ENCODE measurements at places on chromosomes 16 and 17. TPM values are rescaled to one million over a fixed set of nuclear protein-coding genes. Genes with fewer than 3 reads are reported as not detected.

GRCh38 chr16:67284699-67285646 lies 5.6 kb downstream of the PLEKHG4 start:
- DNase-seq: no peak

DNA sequence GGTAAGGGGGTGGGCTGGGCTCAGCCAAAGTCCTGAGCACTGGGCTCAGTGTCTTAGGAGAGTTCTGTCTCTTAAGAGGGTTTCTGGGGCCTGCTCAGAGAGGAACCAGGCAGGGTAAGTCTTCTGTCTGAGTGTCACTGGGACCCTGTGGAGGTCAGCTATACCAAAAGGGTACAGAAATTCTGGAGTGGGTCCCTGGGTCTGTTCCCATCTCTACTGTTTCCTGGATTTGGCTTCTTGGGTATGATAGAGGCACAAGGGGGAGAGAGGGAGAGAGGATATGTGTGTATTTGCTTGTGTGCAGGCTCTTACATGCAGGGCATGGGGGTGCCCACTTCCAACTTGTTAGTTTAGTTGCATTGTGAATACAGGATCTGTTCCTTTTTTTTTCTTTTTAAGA lies 1.6 kb downstream of the E2F4 start:
- no peak for DNase-seq

GRCh38 chr16:15906439-15906838 lies 18.0 kb upstream of the CEP20 start:
- no peak for DNase-seq

DNA sequence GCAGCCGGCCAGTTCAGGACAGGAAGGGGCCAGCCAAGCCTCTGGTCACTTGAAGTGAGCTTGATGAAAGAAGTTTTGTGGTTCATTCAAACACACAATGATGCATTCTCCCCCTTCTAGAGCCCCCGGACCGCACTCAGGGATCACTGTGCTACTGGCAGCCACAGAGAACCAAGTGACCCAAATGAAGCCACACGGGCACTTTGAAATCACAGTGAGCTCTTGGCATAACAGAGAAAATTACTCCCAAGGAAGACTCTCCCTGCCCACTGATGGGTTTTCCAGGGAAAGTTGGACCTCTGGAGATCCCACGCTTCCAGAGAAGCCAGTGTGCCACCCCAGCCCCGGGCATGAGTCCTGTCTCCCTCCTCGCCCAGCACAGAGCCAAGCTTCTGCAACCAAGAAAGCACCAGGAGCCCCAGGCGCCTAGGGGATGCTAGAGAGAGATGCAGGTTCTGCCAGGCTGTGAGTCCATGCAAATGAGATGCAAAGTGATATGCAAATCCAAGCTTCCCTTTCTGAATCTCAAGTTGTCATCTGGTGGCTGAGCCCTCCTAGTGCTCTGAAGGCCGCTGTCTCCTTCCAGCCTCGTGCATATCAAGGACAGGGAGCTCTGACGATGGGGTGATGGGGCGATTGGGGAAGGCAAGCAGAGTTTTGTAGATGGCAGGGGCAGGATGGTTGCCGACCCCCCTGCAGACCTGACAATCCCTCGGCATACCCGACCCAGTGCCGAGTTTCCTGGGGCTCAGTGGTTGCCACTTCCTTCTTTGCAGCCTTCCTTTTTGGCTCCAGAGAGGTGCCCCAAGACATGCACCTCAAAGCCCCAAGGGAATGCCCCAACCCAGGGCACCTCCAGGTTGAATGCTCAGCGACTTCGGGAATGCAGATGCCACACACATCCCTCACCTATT lies 59.7 kb upstream of the TNRC6C start:
- no peak for DNase-seq

DNA sequence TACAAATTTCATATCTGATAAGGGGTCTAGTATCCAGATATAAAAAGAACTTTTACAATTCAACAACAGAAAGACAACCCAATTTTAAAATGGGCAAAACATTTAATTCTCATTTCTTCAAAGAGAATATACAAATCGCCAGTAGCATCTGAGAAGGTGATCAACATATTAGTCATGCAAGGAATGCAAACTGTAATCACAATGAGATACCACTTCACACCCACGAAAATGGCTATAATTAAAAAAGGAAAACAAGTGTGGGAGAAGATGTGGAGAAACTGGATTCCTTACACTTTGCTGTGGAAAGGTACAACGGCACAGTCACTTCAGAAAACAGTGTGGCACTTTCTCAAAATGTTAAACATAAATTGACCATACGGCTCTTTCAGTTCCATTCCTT lies 168.2 kb downstream of the VPS53 start:
- DNase-seq: no peak

DNA sequence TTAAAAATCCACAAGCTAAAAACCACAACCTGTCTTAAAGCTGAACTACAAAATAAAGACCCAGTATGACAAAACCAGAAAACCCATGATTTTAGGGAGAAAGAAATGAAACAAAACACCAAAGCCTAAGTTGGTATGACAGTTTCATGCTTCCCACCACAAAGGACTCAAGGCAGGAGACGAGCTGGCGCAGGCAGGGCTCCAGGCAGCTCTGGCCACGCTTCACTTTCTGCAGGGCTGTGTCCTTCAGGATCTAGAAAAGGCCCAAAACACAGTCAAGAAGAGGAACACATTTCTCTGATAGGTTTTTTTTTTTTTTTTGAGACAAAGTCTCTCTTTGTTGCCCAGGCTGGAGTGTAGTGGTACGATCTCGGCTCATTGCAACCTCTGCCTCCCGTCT lies 75.3 kb downstream of the WDR59 start:
- no peak for DNase-seq

DNA sequence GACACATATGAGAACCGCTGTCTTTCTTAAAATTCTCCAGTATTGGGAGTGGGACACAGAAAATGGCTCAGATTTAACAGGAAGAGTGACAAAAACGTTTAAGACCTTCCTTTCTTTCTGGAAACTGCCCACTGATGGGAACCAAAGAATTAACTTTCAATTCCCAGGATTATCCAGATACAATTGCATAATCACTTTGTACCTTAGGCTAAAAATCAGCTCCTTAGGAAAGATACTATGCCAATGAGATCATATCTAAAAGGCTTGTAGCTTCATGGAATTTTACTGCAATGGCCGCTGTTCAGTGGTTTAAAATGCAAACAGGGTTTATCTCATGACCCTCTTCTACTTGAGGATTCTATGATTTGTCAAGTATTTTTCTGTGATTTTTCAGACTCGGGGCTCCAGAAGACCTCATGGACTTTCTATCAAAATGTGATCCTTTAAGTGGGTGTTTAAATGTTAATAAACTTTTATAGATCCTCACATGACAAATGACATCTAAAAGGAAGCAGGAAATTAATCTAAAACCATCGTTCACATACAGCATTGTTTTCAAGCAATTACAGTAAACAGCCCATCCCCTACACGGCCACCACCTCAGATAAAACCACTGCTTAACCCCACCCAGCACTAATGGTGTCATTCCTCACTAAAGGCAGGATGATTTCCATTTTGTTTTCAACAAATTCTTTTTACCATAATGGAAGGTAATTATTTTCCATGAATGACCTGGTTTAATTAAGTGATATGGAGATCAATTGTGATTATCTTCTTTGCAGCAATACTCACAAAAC lies 31.6 kb upstream of the ERN1 start:
- DNase-seq: no peak

- no peak for DNase-seq
Observed at GRCh38 chr16:67613808-67614207, 31.1 kb upstream of the CARMIL2 start.

- no peak for DNase-seq
Observed at GRCh38 chr17:21282231-21282630, 2.3 kb upstream of the MAP2K3 start.

GRCh38 chr17:17810895-17811248 lies 25.9 kb downstream of the SREBF1 start:
- DNase-seq: no peak

GRCh38 chr17:8025176-8025911 lies 13.5 kb upstream of the ALOX15B start:
- DNase-seq: no peak

- no peak for DNase-seq
Observed at GRCh38 chr16:86079255-86079885, 180.4 kb downstream of the IRF8 start.

DNA sequence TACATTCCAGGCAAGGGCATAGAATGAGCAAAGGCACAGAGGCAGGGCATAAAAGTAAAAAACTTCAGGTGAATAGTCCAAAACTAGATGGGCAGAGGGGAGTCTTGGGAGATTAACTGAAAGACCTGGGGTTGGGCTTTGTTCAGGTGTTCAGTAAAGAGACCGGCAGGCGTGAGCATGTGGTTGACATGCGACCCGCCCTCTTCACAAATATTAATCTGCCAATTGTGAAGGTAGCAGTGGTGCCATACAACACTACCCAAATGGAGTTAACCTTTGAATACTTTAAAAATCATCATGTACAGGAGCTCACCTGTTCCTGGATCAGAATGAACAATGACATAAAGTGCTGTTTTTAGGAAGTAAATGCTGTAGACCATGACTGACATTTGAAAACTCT lies 225.5 kb downstream of the LGALS9B start:
- no peak for DNase-seq

Gene CES1
- polyA plus RNA-seq: 0.32 TPM

Gene CX3CL1
- polyA plus RNA-seq: 4.9 TPM

Gene ATP2A1
- polyA plus RNA-seq: 758 TPM

Gene CCDC200
- polyA plus RNA-seq: 11.2 TPM

Gene PABPN1L
- polyA plus RNA-seq: not detected

Gene C1QTNF8
- polyA plus RNA-seq: not detected

All from hindlimb muscle (tissue), 1 donor.